T-helper 17 cell (primary cell): ENCODE measurements at places on chromosomes 4 and X.

DNA sequence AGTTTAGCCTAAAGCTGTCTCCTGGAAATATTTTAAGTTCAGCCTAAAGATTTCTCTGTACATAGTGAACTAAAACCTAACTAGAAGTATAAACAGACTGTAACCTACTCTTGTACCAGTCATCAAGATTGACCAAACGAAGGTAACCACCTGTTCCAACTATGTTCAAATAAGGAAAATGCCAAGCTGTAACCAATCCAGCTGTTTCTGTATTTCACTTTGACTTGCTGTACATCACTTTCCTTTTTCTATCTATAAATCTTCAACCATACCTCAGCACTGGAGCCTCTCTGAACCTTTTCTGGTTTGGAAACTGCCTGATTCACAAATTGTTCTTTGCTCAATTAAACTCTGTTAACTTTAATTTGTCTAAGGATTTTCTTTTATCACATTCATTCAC is 3.1 kb upstream of the CYSLTR1 start:
- DNase-seq: no peak
- no peaks in the 10 kb centered on the region for H3K36me3 ChIP-seq
- H3K27me3 ChIP-seq: no peaks in the 10 kb centered on the region
- no peak overlapping the region for H3K4me3 ChIP-seq
- peak overlapping the region; percentile 88 for H3K27ac ChIP-seq
- H3K4me1 ChIP-seq: peaks cover 32% of the 10 kb centered on the region

DNA sequence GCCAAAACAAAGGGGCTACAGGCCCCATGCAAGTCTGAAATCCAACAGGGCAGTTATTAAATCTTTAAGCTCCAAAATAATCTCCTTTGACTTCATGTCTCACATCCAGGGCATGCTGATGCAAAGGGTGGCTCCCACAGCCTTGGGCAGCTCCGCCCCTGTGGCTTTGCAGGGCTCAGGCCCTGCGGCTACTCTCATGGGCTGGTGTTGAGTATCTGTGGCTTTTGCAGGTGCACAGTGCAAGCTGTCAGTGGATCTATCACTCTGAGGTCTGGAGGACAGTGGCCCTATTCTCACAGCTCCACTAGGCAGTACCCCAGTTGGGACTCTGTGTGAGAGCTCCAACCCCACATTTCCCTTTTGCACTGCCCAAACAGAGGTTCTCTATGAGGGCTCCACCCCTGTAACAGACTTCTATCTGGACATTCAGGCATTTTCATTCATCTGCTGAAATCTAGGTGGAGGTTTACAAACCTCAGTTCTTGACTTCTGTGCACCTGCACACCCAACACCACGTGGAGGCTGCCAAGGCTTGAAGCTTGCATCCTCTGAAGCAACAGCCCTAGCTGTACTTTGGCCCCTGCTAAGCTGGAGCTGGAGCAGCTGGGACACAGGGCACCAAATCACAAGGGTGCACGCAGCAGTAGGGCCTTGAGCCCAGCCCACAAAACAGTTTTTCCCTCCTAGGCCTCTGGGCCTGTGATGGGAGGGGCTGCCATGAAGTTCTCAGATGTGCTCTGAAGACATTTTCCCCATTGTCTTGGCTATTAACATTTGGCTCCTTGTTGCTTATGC is 154.8 kb upstream of the PDE5A start:
- H3K4me3 ChIP-seq: no peak overlapping the region
- H3K36me3 ChIP-seq: no peaks in the 10 kb centered on the region

DNA sequence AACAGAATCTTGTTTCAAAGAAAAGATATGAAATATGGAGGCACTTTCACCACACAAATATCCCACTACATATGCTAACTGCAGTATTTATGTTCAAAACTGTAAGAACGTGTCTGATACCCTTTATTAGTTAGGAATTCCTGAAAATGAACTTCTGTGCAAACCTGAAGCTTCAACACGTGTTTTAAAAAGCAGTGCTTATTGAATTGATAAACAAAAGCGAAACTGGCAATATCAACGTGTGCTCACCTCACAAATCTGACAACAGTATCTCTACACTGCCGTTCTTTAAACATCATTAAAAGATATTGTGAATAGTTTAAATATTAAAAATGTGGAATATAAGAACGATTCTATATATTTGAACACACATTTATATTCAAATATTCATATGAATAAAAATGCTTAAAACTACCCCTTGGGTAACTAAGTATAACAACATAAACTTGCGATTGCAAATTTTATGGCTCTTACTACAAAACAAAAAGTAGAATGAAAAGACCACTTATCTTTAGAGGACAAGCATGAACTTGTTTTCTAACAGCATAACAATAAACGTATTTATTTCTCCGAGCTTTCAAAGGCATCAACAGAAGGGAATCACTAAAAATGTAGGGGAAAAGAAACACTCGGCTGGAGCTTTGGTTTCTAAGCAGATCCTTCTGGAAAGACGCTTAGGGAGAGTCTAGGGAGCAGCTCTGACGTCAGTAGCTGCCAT is at the start of gene LRP2BP:
Gene LRP2BP, minus strand, starts transcription at position 687 of the 718 bp plus-strand sequence. CDS start 17,738 bp downstream, outside the sequence.
- peaks cover 18% of the 10 kb centered on the region for H3K4me1 ChIP-seq
- no peak for DNase-seq
- no peaks in the 10 kb centered on the region for H3K36me3 ChIP-seq
- peak within 1 kb of the TSS; percentile 96 for H3K4me3 ChIP-seq
- H3K27ac ChIP-seq: peak within 1 kb of the TSS; percentile 94
- no peaks in the 10 kb centered on the region for H3K27me3 ChIP-seq

- H3K36me3 ChIP-seq: no peaks in the 10 kb centered on the region
- H3K27me3 ChIP-seq: peaks cover 5% of the 10 kb centered on the region
- DNase-seq: no peak
- no peak overlapping the region for H3K27ac ChIP-seq
- H3K4me3 ChIP-seq: no peak overlapping the region
These were observed 372.1 kb downstream of the IQCM start for GRCh38 chr4:149443537-149443936.

DNA sequence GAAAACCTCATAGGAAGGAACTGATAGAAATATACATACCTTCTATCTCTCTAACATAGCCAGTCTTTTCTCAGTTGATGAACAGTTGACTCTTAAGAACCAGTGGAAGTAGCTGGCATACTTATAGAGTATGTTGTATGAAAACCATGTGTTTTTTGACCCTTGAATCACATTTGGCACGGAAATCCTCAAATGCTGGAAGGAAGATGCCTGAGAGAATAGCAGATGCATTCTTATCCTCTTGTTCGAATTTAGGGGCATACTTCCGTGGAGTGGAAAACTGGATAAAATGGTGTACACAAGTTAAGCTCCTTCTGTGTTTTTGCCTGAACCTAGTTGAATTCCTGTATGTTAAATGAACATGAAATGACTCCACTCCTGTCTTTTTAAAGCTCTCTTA is 145.5 kb downstream of the PCDH7 start:
- H3K36me3 ChIP-seq: no peaks in the 10 kb centered on the region
- no peak overlapping the region for H3K27ac ChIP-seq
- DNase-seq: no peak
- H3K27me3 ChIP-seq: no peaks in the 10 kb centered on the region
- no peak overlapping the region for H3K4me3 ChIP-seq
- H3K4me1 ChIP-seq: no peaks in the 10 kb centered on the region

- no peak for DNase-seq
- H3K27ac ChIP-seq: no peak overlapping the region
- no peaks in the 10 kb centered on the region for H3K4me1 ChIP-seq
- H3K27me3 ChIP-seq: peaks cover 28% of the 10 kb centered on the region
- H3K4me3 ChIP-seq: no peak overlapping the region
These were observed 250.9 kb downstream of the TENM3 start for GRCh38 chr4:182494103-182494502.

DNA sequence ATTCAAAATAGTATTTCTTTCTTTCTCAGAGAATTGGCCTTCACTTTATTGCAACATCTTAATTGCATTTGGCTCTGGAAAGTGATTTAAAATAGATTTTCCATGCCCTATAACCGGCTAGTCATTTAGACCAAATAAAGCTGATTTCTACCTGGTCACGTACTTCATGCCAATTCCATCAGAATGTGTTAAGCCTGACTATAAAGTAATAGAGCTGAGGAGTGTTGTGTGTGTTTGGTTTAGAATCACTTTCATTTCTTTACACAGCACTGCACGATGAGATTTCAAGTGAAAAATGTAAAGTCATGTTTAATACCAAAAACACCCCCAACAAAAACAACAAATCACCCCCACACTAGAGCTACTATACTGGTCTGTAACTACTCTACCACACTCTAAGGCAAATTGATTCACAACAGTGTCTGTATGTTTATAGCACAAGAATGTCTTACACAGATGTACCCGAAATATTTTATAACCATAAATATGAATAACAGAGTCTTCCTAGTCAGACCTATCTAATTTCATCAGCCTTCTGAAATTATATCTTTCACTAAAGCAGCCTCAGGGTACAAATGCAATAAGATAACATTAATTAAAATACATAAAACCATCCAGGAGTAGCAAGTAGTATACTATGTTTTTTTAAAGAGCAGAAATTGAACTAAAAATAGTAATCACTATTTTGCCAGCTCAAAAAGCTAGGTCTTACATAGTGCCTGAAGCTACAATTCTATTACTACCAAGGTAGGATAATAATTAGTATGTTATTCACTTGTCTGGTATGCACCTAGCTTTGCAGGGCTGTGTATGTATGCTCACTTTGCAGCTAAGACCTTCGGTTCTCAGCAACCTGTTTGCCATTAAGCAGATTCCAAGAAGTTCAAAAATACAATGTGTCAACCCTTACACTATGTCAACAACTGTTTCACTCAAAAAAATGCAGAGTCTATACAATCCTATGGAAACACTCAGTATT is 28.4 kb downstream of the APBB2 start:
- no peak for DNase-seq
- H3K27me3 ChIP-seq: peaks cover 15% of the 10 kb centered on the region
- H3K4me3 ChIP-seq: no peak overlapping the region
- no peak overlapping the region for H3K27ac ChIP-seq
- H3K36me3 ChIP-seq: no peaks in the 10 kb centered on the region

- peak overlapping the region; percentile 11 for H3K27ac ChIP-seq
- H3K36me3 ChIP-seq: peaks cover 7% of the 10 kb centered on the region
- no peak overlapping the region for H3K4me3 ChIP-seq
- H3K4me1 ChIP-seq: peaks cover 10% of the 10 kb centered on the region
- no peak for DNase-seq
- no peaks in the 10 kb centered on the region for H3K27me3 ChIP-seq
These were observed 139.7 kb downstream of the LRBA start for GRCh38 chr4:150875367-150875766.
